Bronchial epithelial cell (primary cell): ENCODE measurements at places on chromosomes 16 and 17. TPM values are rescaled to one million over a fixed set of nuclear protein-coding genes. Genes with fewer than 3 reads are reported as not detected.
A peak's percentile ranks its signal among the peaks of the same experiment; 100 is the strongest.

Gene NUDT16L1
- total RNA-seq, result 21.1 and 34.8 TPM in 2 replicates

Gene KRT12
- total RNA-seq, result not detected in 2 replicates

Gene PRSS36
- 0.26 and 1.3 TPM in 2 replicates for total RNA-seq

Gene MGAT5B
- total RNA-seq, result under 0.01 TPM in 1 of 2 replicates, not detected in the other

Gene ANKFN1
- total RNA-seq, result under 0.01 and 0.13 TPM in 2 replicates

Gene AGRP
- total RNA-seq, result not detected in 2 replicates

DNA sequence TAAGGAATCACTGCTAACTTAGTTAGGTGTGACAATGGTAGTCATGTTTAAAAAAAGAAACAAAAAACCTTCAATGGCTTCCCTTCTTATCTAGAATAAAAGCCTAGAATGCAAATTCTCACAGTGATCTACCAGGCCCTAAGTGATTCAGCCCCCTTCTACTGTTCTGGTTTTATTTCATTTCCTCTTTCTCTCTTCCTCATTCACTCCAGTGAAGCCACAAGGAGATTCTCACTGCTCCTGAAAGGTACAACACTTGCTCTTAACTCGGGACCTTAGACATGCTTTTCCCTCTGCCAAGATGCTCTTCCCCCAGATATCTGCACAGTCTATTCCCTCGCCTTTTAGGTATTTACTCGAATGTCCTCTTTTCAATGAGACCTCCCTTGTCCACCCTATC is 3.7 kb downstream of the PIGS start:
- DNase-seq, result no peak

GRCh38 chr17:74403512-74404137 is 28.3 kb upstream of the GPRC5C start:
- no peak for DNase-seq

DNA sequence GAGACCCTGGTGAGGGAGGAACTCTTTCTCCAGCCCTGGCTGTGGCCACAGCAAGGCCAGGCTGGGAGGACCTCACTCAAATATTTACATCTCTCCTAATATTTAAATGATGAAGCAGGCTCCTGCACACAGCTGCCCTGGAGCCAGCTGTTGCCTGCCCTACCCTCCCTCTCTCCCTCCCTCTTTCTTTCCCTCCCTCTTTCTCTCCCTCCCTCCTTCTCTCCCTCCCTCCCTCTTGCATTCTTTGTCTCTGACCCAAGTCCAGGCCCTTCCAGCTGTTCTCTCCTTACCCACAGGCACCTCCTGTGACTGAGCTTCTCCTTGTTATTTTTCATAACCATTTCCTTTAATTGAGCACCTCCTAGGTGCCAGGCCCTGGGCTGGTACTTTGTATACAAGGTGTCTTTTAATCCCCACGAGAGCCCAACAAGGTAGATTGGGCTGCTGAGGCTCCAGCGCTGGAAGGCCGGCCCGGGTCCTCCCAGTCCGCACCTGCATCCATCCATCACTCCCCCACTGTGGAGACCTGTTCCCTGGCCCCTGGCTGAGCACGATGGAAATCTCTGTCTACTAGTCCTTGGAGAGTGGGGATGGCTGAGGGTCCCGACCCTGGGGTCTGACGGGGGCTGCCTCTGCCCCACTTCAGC is 242.3 kb downstream of the SEC14L1 start:
- DNase-seq, result peak; percentile 29
